H1 (cell line): ENCODE measurements at places on chromosomes 4 and X.

GRCh38 chrX:4850312-4850711, 1136.9 kb upstream of the PRKX start:
- no peak for DNase-seq
- H3K27ac ChIP-seq = no peak overlapping the region
- H3K4me1 ChIP-seq = no peaks in the 10 kb centered on the region
- no peaks in the 10 kb centered on the region for H3K27me3 ChIP-seq
- no peak overlapping the region for H3K4me3 ChIP-seq

DNA sequence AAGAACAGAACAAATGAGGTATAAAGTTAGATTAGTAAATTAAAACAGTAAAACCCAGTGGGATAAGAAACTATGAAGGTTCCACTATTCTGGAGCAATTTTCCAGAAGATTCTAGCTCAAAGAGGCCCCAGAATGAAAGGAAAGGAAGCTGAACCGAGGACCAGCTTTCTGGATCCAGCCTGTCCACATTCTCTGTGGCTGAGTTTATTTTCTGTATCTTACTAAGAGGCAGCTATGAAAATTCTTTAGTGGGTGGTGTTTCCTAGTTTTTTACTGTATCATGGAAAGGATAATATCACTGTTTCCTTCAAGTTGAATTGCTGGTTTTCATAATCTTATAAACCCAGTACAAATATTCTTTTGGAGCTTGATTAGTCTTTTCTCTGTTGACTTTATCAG, 11.8 kb downstream of the DAPP1 start:
- H3K27me3 ChIP-seq = no peaks in the 10 kb centered on the region
- no peak overlapping the region for H3K27ac ChIP-seq

- no peak overlapping the region for H3K4me3 ChIP-seq
- no peak for DNase-seq
- no peaks in the 10 kb centered on the region for H3K27me3 ChIP-seq
- peaks cover 2% of the 10 kb centered on the region; the same call in 1 of the 2 replicates for H3K4me1 ChIP-seq
These were observed 75.0 kb downstream of the EVC start for GRCh38 chr4:5785806-5786680.

DNA sequence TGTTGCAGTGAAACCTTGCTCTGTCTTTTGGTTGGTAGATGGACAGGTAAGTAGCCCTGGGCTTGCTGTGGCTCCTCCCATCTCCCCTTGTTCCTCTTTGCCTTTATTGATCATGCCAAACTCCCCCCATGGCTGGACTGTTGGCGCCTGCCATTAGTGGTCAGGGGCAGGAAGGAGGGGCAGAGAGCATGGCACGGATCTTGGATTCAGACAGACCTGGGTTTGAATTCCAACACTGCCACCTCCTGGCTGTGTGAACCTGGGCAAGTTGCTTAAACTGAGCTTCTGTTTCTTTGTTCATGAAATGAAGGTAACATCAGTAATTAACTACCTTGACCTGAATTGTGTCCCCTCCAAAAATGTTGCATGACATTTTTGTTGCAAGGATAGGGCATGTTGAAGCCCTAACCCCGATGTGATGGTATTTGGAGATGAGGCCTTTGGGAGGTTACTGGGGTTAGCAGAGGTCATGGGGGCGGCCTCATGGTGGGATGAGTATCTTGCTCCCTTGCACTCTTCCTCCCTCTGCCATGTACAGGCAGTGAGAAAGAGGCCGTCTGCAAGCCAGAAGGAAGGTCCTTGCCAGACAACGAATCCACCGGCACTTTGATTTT, 6.0 kb downstream of the SLC2A9 start:
- no peak overlapping the region for H3K27ac ChIP-seq
- H3K4me3 ChIP-seq = no peak overlapping the region
- peak; percentile 46 for DNase-seq
- peaks cover 12% of the 10 kb centered on the region; the same call in 1 of the 2 replicates for H3K27me3 ChIP-seq
- peaks cover 3% of the 10 kb centered on the region; the same call in 1 of the 2 replicates for H3K4me1 ChIP-seq

DNA sequence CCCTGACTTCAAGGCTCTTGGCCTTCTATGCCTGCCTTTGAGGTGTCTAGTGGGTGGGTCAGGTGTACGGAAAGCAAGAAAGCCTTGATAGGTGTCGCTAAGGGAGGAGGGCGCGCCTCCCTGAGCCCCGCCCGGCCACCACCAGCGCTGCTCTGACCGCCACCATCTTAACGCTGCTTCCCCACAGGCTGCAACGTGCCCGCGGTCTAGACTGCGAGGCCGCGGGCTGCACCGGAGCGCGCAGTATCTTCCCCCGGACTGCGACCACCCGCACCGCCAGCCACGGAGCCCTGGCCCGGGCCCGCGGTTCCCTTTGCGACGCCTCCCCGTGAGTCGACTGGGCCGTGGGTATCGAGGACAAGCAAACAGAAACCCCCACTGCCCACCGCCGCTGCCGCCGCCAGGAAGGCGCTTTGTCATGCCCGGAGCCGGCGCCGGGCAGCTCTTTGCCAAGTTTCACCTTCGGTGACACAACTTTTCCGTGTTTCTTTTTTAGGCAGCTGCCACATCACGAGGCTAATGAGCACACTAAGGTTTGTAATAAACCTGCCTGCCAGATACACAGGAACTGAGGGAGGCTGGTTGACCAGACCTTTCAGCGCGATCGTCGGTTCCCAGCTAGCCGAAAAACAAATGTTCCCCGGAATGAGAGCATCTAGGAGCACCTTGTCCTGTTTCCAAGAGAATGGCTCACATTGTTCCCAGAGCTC, 335.8 kb upstream of the F9 start:
- H3K27me3 ChIP-seq = peaks cover 83% of the 10 kb centered on the region
- H3K27ac ChIP-seq = no peak overlapping the region
- no peaks in the 10 kb centered on the region for H3K4me1 ChIP-seq
- DNase-seq = no peak
- H3K4me3 ChIP-seq = peak overlapping the region; percentile 19

DNA sequence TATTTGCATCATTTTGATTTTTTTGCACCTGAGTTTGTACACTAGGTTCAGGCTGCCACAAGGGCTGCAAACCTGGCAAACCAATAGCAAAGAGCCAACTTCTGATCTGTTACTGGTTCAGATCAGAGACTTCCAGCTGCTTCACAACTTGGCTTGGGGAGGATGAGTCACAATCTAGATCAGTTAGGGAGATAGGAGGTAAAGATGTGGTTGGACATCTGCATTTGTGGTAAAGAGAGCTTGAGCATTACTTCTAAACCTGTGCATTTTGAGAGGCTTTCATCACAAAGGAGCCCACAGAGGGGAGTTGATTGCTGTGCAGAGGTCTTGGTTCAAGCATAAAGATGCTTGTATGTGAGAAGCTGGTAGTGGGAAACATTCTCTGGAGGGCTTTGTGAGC, 34.5 kb downstream of the LINC00632 start:
- no peak for DNase-seq
- no peak overlapping the region for H3K4me3 ChIP-seq
- H3K36me3 ChIP-seq = no peaks in the 10 kb centered on the region
- no peak overlapping the region for H3K27ac ChIP-seq

GRCh38 chr4:80259012-80259411, 7.5 kb upstream of the FGF5 start:
- no peaks in the 10 kb centered on the region for H3K4me1 ChIP-seq
- peaks cover 28% of the 10 kb centered on the region for H3K27me3 ChIP-seq
- H3K36me3 ChIP-seq = no peaks in the 10 kb centered on the region

DNA sequence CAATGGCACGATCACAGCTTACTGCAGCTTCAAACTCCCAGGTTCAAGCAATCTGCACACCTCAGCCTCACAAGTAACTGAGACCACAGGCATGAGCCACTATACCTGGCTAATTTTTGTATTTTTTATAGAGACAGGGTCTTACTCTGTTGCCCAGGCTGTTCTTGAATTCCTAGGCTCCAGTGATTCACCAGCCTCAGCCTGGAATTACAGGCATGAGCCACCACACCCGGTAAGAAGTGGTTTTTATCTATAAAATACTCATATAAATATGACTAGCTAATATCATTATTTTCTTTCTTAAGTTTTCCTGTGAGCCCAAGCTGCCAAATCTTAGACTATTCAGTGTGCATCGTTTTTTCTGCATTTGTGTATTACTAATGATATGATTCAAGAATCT, 4.4 kb downstream of the SCFD2 start:
- no peak overlapping the region for H3K4me3 ChIP-seq
- H3K27me3 ChIP-seq = no peaks in the 10 kb centered on the region
- no peaks in the 10 kb centered on the region for H3K36me3 ChIP-seq
- DNase-seq = no peak
- no peaks in the 10 kb centered on the region for H3K4me1 ChIP-seq

DNA sequence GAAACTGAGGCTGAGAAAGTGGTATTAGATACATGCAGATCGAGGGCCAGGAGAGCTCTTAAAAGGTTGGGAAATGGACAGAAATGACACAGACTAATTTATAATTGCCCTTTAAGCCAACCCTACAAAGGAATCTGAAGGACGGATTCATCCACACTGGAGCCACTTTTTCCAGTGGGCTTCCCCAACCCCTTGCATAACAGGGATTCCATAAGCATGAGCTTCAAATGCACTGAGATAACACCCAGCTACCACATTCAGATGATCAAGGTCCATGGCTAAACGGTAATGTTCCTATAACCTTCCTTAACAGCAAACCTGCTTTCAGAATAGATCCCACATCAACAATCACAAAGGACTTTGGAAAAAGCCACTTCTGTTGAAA, 34.2 kb downstream of the PLAC1 start:
- no peak for DNase-seq
- no peaks in the 10 kb centered on the region for H3K36me3 ChIP-seq
- no peaks in the 10 kb centered on the region for H3K27me3 ChIP-seq
- H3K27ac ChIP-seq = no peak overlapping the region
- H3K4me1 ChIP-seq = peaks cover 7% of the 10 kb centered on the region
- H3K4me3 ChIP-seq = no peak overlapping the region

GRCh38 chrX:136246201-136246600, 5.0 kb downstream of the MAP7D3 start:
- DNase-seq = no peak
- H3K36me3 ChIP-seq = peaks cover 14% of the 10 kb centered on the region; the same call in 1 of the 2 replicates
- H3K4me3 ChIP-seq = no peak overlapping the region
- no peaks in the 10 kb centered on the region for H3K4me1 ChIP-seq
- no peak overlapping the region for H3K27ac ChIP-seq

DNA sequence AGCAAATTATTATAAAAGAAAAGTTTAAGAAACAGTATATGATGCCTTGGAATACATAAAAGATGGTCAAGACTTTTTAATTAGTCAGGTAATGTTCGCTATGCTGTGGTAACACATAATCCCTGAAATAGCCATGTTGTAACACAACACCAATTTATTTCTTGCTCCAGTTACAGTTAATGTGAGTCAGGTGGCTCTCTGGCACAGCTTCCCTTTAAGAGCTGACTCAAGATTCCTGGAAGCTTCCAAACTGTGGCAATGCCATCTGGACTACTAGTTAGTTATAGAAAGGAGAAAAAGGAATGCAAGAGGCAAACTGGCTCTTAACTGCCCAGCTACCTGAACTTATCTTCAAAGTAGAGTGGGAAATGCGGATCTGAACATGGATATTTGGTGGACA, 210.5 kb downstream of the CHM start:
- no peak for DNase-seq
- H3K27me3 ChIP-seq = no peaks in the 10 kb centered on the region
- H3K36me3 ChIP-seq = no peaks in the 10 kb centered on the region
- no peak overlapping the region for H3K27ac ChIP-seq

DNA sequence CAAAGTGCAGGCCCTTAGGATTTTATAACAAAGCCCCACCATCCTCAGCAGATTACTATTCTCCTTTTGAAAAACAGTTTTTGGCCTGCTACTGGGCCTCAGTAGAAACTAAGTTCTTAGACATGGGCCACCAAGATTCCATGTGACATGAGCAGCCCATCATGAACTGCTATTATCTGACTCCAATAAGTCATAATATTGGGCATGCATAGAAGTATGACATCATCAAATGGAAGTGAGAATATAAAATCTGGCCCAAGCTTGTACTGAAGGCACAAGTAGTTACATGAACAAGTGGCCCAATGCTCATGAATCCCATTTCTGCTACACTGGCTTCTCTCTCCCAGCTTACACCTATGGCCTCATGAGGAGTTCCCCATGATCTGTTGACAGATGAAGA, 404.8 kb downstream of the EPHA5 start:
- H3K4me1 ChIP-seq = no peaks in the 10 kb centered on the region
- no peak overlapping the region for H3K27ac ChIP-seq

- no peak for DNase-seq
- H3K27me3 ChIP-seq = no peaks in the 10 kb centered on the region
- H3K4me3 ChIP-seq = no peak overlapping the region
- no peaks in the 10 kb centered on the region for H3K36me3 ChIP-seq
- no peak overlapping the region for H3K27ac ChIP-seq
These were observed 64.3 kb downstream of the RASL11B start for GRCh38 chr4:52926196-52926974.

DNA sequence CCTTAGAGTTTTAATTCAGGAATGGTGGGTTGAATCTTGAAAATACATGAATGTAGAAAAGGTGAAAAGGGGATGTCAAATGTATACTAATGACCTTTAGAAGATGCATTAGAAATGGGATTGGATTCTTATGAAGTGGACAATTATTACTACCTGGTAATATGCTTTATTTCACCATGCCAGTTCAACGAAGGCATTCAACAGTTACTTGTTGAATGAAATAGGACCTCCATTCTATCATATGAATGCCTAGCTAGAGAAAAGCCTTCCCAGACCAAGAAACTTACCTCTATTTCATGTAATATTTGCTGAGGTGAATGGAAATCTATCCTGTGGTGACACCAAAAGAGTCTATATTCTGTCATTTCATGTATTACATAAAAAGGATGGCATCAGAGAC, 34.6 kb upstream of the SFRP2 start:
- DNase-seq = no peak
- no peak overlapping the region for H3K27ac ChIP-seq
- H3K4me1 ChIP-seq = no peaks in the 10 kb centered on the region
- H3K4me3 ChIP-seq = no peak overlapping the region

GRCh38 chrX:30688641-30689040, 35.4 kb downstream of the GK start:
- H3K27me3 ChIP-seq = no peaks in the 10 kb centered on the region
- H3K4me1 ChIP-seq = peaks cover 7% of the 10 kb centered on the region; the same call in 1 of the 2 replicates
- H3K4me3 ChIP-seq = no peak overlapping the region
- H3K27ac ChIP-seq = no peak overlapping the region
- H3K36me3 ChIP-seq = no peaks in the 10 kb centered on the region
- no peak for DNase-seq

DNA sequence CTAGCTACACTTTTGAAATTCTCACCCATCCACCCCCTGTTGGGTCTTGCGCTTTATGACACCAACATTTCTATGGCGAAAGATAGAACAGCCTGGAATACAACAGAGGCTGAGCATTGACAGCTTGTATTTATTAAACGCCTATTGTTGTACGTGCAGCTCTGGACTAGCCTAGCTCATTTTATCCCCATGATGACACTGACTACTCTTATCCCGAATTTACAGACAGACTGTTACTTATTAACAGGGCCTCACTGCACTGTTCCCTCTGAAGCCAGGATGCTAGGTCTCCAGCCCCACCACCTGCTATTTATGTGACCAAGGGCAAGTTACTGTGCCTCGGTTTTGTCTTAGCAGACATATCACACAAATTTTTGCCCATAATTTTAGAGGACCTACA, 1.0 kb upstream of the RFC1 start:
- H3K27ac ChIP-seq = no peak overlapping the region
- H3K4me3 ChIP-seq = no peak overlapping the region; the same call in 1 of the 2 replicates
- H3K4me1 ChIP-seq = no peaks in the 10 kb centered on the region
